Psoas muscle (tissue), 8 donors: ENCODE measurements at places on chromosomes 4 and X. TPM values are rescaled to one million over a fixed set of nuclear protein-coding genes. Genes with fewer than 3 reads are reported as not detected.
A peak's percentile ranks its signal among the peaks of the same experiment; 100 is the strongest.

Gene USP17L30
- total RNA-seq, result not detected

Gene KCND1
- total RNA-seq, result 0.41 TPM

Gene TLR6
- 0.79 TPM for total RNA-seq

Gene PAGE4
- 0.81 TPM for total RNA-seq

Gene ABCD1
- total RNA-seq, result 16.0 TPM

Gene TMEM47
- 17.3 TPM for total RNA-seq

DNA sequence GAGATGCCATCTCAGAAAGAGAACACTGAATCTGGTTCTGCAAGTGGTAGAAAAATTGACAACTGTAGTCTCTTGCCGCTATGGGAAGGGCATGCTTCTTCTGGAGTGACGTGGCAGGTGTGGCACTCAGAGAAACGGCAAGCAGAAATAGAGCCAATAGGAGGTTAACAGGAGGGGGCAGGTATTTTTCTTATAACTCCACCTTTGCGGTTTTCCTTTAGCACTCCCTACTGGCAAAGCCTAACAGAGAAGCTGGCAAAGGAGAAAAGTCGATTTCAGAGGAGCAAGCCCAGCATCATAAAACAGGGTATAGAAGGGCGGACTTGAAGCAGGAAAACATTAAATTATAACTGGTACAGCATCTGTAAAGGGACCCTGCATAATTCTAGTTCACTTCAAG, 1382.2 kb downstream of the PCDH18 start:
- DNase-seq, result no peak

- DNase-seq, result no peak
Observed at GRCh38 chr4:165428957-165429356, 50.1 kb downstream of the CPE start.

DNA sequence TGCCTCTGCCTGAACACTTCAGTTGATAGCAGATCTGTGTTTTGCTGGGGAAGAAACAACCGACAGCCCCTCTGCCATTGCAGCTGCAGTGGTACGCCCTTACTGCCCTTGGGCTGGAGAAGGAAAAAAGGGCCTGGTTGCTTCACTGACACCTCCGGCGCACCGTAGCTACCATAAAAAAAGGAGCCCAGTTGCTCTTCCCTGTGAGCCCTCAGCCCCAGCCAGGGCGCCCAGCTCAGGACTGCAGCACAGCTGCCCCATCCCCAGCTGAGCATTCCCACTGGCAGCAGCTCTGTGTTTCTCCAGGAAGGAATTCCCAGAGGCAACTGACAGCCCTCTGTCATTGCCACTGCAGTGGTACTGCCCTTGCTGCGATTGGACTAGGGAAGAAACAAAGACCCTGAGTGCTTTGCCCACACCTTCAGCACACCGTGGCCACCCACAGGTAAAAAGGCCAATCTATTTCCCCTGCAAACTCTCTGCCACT, 142.7 kb downstream of the DKK2 start:
- DNase-seq, result no peak

GRCh38 chr4:80266902-80267380, 477 bp downstream of the FGF5 start:
- no peak for DNase-seq

DNA sequence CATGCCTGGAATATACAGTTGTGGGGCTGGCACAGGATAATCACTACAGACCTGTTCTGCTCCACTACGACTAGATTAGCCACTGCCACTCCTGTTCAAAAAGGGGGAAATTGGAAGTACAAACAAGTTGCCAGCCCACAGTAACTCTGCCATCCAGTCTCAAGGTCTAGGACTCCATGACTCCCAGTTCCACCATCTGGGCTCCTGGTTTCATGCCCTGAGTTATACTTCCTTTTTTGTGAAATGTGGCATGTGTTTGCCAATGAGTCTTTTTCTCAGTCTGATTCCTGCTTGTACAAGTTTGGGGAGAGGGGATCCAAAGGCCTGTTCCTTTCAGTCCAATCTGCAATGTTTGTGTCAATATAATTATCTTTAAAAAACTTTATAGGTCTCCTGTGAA, 1.0 kb upstream of the BLOC1S4 start:
- no peak for DNase-seq

GRCh38 chrX:924017-924416, 288.4 kb downstream of the CRLF2 start:
- no peak for DNase-seq

GRCh38 chrX:10062980-10063379, 93.8 kb upstream of the CLCN4 start:
- no peak for DNase-seq

- no peak for DNase-seq
Observed at GRCh38 chrX:13085526-13085925, 41.1 kb upstream of the FAM9C start.

- DNase-seq, result no peak
Observed at GRCh38 chrX:148634591-148634990, 134.2 kb downstream of the AFF2 start.

- no peak for DNase-seq
Observed at GRCh38 chrX:15911734-15912550, 57.3 kb upstream of the AP1S2 start.

- DNase-seq, result no peak
Observed at GRCh38 chr4:180448306-180448705, 1794.9 kb upstream of the TENM3 start.

DNA sequence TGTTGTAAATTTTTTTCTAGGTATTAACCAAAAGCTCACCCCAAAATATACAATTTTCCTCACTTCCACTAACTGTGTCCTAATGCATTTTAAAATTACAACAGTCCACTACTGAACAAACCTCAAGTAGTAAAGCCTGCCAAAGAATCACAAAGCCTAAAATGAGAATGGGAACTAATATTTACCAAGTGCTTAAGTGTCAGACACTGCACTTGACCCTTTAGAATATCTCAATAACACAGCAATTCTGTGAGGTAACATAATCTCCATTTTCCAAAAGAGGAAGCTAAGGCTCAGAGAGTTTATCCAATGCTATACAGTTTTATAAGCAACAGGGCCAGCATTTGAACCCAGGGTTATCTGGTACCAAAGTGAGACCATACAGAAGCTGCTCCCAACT, 4.9 kb downstream of the SLC9A7 start:
- DNase-seq, result no peak

- DNase-seq, result no peak
Observed at GRCh38 chrX:72554448-72555140, 18.0 kb downstream of the HDAC8 start.

DNA sequence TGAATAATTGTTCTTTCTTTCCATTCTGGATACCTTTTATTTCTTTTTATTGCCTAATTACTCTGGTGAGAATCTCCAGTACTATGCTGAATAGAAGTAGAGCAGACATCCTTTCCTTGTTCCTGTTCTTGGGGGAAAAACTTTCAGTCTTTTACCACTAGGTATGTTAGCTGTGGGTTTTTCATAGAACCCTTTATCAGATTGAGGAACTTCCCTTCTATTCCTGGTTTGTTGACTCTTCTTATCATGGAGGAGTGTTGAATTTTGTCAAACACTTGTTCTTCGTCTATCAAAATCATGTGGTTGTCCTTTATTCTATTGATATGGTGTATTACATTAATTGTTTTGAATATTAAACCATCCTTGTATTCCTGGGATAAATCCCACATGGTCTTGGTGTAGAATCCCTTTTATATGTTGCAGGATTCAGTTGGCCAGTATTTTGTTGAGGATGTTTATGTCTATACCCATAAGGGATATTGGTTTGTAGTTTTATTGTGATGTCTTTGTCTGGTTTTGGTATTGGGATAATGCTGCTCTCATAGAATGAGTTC, 23.6 kb downstream of the SH3BP2 start:
- DNase-seq, result no peak

DNA sequence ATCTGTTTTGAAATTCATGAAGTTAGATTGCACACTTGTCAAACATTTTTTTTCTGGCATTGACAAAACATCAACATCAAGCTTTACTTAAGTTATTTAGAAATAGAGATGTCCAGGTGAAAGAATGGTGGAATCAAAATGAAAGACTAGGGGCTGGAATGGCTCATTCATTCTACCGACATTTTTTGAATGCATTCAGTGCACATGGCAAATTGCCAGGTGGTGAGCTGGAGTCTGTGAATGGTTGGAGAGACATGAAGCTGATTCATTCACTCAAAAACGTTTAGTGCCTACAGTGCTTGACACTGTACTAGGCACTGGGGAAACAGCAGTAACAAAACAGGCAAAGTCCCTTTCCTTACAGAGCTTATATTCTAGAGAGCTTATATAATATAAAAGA, 292.4 kb downstream of the PPP1R2C start:
- no peak for DNase-seq

DNA sequence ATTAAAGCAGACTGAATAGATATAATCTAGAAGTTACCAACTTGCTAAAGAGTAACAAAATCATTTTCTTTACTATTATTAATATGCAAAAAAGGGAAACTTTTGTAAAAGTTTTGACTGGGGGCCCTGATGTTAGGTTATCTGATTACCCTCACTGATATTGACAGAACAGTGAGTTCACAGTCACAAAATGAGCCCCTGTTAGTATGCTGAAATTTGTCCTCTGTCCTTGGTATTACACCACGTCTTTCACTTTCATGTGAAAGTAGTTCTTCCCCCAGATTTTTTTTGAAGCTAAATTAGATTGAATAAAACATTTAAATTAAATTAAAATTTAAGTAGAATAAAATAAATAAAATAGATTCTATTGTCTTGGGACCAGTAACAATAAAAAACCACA, 5.9 kb downstream of the STBD1 start:
- no peak for DNase-seq

GRCh38 chr4:173013232-173013930, 155.2 kb upstream of the GALNT7 start:
- no peak for DNase-seq

DNA sequence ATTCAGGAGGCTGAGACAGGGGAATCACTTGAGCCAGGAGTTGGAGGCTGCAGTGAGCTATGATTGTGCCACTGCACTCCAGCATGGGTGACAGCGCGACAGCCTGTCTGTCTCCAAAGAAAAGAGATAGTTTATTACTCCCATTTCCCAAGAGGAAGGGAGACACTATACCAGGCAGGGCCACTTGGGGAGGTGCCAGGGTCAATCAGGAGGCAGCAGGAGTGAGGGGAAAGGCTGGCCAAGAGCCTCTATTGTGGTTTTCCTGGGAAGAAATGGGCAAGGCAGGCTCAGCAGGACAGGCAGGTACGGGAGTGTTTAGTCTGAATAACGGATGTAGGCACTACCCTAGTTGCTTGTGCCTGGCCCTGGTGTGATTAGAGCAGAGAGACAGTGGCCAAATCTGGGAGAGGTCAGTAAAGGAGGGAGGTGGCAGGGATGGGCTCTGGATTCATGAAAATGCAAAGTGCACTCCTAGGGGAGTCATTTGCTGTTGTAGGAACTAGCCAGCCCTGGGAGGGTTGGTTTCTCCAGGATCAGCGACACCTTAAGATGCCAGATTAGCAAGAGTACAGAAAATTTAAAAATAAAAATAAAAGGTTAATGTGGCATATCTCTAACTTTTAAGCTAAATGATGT, 20.2 kb upstream of the CDKN2AIP start:
- DNase-seq, result no peak

GRCh38 chrX:41275661-41276609, 58.0 kb upstream of the DDX3X start:
- peak; percentile 67 for DNase-seq

DNA sequence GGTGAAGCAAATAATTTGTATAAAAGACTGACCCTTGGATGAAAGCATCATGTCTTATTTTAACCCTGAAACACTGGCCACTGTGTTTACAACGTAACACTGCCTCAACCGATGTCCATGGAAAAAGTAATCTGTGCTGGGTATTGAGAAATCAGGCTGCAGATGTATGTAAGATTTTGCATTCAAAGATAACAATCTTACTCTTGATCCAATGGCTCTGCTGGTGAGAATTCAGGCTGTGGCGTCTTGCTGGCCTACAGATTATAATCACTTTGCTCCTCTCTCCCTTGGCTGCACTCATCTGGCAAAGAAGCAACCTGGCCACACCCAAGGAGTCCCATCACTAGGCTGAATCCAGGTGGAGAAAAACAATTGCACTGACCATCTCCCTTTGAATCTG, 7.5 kb downstream of the ADGRA3 start:
- no peak for DNase-seq

DNA sequence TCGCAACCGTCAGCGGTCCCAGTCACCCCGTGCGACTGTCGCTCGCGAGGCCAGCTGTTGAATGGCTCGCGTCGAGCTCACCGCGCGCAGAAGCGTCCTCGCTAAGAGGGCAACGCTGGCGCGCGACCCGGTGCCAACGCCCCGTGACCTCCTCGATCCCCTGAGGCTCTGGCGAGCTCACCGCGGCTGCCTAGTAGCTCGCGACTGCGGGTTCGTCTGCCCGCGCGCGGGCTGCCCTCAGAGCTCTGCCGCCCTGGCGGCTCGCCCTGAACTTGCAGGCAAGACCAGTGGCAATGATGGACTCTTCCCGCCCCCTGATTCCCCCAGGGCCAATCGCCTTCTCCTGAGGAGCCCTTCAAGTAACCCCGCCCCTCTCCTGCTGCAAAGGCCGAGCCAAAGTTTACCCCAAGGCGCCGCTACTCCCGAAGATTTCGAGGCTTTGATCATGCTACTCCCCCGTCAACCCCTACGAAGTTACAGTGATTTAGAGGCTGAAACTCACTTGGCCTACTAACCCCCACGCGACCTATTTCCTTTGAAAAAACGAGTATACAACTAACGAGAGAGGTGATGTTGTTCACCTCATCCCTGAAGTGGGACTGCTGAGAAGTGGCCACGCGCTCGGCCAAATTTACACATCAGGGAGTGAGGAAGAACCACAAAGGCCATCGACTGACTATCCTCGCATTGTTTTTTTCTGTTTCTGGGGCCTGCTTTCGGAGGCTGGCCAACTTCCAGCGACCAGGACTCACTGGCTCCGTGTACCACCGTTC, 37.5 kb downstream of the PGRMC1 start:
- DNase-seq, result peak; percentile 59

DNA sequence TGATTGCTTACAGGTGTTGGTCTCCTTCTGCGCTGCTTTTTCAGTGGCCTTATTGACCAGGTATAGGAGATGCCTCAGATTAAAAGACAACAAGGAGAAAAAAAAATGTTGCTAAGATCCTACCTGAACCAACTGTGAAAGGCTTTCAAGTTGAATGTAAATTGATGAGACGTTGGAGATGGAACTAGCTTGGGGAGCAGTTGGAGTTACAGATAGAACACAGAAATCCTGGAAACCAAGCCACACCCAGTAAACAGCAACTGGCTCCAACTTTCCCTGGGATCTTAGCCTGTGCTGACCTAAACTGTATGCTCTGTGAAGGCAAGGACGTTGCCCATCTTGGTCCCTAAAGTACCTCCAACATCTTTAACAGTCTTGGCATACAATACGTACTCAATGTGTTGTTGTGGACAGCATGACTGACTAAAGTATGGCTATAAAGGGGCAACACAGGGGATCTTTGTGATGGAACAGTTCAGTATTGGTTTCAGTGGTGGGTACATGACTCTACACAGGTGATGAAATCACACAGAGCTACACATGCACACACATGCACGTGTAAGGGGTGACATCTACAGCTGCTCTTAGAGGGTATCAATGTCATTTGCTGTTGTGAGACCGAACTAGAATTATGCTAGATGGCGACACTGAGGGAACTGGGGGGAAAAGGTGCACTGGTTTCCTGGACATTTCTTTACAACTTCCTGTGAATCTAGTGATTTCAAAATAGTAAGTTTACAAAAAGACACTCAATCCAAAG, 22.3 kb downstream of the GAB3 start:
- no peak for DNase-seq
